ENCODE measurements at places on chromosomes 4 and X.

- DNase-seq: no peak
These were observed 34.5 kb upstream of the RAB33B start for GRCh38 chr4:139419388-139419914.

- DNase-seq: no peak
These were observed 11.8 kb downstream of the ANOS1 start for GRCh38 chrX:8720136-8720535.

- DNase-seq: no peak
These were observed 114.9 kb upstream of the TEX13D start for GRCh38 chrX:124217304-124218251.

GRCh38 chr4:101818362-101818761, 27.8 kb downstream of the BANK1 start:
- DNase-seq: no peak

DNA sequence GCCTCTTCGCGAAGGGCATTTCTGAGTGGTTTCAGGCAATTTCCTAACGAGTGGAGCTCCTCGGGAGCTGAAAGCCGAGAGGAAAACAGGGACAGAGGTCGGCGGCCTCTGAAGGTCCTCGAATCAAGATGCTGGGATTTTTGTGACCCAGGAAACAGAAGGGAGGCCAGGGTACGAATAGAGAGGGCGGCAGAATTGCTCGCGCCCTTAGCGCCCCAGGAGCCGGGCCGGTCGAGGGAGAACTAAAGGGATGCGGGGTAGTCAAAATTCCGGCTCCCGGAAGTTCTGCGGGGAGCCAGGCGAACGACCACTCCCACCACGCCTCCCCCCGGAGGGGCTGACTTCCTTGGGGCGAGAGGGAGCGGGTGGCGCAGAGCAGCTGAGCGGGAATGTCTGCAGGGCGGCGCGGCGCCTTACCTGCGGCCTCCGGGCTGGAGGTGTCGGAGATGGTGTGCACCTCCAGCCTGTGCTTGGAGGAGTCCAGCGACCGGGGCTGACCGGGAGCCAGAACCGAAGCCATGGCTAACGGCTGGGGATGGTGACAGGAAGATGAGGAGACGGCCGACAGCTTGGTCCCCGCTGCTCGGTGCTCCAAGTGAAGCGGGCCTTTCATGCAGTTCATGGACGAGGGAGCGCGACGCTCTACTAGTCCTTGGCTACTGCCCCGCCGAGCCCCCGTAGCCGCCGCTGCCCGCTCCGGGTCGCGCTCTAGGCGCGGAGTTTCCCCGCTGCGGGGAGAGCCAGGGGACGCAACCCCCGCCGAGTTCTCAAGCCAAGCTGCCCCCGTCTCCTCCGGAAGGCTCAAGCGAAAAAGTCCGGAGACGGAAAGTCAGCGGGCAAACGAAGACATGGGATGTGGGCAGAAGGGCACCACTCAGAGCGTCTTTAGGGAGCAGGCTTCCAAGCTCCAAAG, 782 bp downstream of the PITX2 start:
- DNase-seq: no peak

Data from activated CD8-positive, alpha-beta memory T cell treated with anti-CD3 and anti-CD28 coated beads for 4 hours (primary cell).